A673 (cell line): ENCODE measurements at places on chromosomes 6 and 20.

DNA sequence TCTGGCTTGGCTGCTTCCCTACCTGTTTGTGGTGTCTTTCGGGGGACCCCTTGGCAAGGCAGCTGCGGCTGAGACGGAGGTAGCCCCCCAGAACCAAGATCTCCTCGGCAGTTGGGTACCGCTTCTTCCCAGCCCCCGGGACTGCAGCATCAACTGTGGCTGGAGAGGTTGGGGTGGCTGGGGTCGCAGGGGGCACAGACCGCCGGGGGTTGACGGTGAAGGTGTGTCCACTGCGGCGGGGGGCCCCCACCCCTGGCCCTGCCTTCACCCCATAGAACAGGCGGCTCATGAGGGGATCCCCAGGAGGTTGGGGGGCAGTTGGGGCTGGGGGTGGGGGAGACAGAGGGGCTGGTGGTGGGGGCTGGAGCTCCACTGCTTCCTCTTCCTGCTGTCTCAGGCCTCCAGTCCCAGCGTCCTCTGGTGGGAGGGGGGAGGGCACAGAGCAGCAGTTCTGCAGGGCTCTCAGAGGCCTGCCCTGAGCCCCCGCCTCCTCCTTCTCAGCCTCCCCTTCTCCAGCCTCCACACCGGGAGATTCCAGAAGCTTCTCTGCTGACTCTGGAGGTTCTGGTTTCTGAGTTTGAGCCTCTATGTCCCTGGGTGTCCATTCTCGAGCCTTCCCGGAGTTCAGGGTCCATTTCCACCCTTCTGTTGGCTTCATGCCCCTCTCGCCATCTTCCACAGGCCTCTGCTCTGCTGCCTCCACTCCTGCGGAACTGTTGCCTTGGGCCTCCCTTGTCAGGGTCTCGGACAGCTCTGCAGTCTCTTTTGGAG is 1.9 kb downstream of the PPP1R18 start:
- no peak for DNase-seq

- peak; percentile 52 for DNase-seq
These were observed 2.8 kb upstream of the DIDO1 start for GRCh38 chr20:62929051-62929538.

DNA sequence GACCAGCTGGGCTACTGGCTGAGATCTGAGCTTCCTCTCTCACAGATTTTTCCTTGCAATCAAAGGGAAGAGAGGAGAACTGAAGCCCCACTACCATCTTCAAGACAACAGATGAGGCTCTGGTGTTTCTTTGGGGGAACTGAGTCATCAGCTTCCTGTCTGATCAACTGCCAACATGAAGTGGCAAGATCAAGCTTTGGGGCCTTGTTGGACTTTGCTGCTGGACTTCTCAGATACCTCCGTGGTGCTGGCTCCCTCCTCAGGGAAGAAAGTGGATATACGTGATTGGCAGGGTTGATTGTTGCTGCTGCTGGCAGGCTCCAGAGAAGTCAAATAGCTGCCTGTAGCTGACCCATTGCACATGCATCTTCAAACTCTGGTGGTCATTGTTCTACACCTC is 3.6 kb upstream of the TOX2 start:
- no peak for DNase-seq

- peak; percentile 11 for DNase-seq
These were observed 55.8 kb downstream of the KIF6 start for GRCh38 chr6:39669207-39669972.
